ENCODE measurements at places on chromosomes 2 and 18. TPM values are rescaled to one million over a fixed set of nuclear protein-coding genes. Genes with fewer than 3 reads are reported as not detected.
A peak's percentile ranks its signal among the peaks of the same experiment; 100 is the strongest.

GRCh38 chr2:160493227-160494028 is at the start of gene RBMS1:
Gene RBMS1, minus strand, starts transcription at chr2:160493807. Its CDS starts 444 bp downstream, at chr2:160493363.
- DNase-seq: peak; percentile 79

MCM6 gene
- polyA plus RNA-seq: 70.4 TPM

- DNase-seq: no peak
These were observed 38.3 kb downstream of the ZEB2 start for GRCh38 chr2:144481666-144482065.

DNA sequence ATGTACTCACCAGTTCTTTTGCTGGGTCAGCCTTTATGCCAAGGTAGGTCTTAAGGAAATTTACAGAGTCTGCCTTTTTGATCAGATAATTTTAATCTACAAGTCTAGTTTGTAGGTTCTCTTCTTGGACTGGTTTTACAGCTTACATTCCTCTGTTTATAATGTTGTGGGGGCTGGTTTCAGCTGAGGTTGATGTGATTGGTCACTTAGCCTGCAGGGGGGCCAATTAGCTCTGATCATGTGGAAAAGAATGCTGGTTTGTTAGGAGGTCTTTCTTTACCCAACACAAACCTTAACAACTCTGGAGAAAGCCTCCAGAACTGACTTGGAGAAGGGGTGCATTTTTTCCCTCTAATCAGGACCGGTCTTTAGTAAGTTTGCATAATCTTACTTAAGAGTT is at the start of gene KCNJ13:
Gene KCNJ13, minus strand, starts transcription at position 131 of the 400 bp plus-strand sequence. CDS start 5,203 bp downstream, outside the sequence.
- DNase-seq: peak; percentile 44

DLGAP1 gene
- polyA plus RNA-seq: 5.0 TPM

- DNase-seq: no peak
These were observed 13.2 kb downstream of the TXNDC2 start for GRCh38 chr18:9898792-9899549.

DNA sequence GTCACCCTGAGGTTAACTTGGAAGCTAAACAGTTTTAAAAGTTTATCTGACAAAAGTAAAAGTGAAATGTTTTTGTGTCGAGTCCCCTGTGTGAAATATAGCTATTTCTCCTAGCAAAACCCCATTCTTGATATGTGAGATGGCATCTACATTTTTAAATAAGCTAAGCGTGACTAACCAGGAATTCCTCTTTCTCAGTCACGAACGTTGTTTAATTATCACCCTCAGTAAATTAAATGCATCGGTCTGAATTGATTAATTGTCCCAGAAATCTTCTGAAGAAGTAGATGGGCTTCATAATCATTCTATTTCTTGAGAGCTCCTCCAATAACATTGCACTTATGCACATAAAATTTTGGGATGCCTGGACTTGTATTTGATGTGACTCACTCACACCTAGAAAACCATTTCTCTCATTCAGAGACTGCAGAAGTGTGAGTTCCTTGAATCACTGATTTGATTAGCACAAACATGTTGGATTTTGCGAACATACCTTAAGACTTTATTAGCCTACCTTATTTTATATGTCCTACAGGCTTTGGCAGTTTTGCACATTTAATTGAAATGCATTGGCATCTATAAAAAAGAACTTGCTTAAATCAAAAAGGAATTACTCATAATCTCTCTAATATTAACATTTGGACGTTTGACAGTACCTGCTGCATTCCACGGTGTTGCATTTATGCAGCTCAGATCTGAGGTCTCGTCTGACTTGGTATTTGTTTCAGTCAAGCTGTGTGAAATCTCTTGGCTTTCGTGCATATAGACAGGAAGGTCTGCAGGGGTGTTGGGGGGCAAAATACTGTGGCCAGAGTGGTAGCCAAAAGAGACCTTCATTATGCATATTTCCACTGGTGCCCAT is 475.2 kb downstream of the EPHA4 start:
- no peak for DNase-seq

DNA sequence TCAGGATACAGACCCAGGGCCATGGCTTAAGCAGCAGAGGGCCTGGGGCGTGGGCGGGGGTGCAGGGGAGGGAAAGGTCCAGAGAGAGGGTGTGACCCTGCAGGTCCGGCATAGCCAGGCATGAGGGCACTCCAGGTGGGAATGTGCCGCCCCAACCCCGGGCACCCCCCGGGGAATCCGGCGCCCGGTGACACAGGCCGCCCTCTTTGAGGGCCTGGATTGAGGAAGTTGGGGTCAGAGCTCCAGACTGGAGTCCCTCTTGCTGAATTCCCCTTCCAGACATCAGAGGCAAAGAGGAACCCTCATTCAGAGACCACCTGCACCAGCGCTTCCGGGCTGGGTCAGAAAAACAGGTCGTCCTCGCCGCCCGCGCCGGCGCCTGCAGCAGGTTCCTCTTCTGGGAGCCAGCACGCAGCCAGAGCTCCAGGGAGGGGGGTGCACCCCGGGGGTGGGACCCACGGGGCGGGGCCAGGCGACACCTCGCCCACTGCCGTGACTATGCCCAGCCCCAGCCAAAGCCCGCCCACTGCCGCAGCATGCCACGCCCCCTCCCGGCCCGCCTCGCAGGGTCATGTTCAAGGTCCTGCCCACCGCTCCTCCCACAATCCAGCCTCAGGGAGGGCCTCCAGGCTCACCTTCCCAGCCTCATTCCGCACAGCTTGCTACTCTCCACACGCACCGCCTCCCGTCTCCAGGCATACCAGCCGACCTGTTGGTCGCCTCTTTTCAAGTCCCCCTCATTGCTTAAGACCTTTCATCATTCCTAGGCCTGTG is 98.3 kb upstream of the ID2 start:
- DNase-seq: peak; percentile 91

PHOSPHO2 gene
- polyA plus RNA-seq: 20.1 TPM

DNA sequence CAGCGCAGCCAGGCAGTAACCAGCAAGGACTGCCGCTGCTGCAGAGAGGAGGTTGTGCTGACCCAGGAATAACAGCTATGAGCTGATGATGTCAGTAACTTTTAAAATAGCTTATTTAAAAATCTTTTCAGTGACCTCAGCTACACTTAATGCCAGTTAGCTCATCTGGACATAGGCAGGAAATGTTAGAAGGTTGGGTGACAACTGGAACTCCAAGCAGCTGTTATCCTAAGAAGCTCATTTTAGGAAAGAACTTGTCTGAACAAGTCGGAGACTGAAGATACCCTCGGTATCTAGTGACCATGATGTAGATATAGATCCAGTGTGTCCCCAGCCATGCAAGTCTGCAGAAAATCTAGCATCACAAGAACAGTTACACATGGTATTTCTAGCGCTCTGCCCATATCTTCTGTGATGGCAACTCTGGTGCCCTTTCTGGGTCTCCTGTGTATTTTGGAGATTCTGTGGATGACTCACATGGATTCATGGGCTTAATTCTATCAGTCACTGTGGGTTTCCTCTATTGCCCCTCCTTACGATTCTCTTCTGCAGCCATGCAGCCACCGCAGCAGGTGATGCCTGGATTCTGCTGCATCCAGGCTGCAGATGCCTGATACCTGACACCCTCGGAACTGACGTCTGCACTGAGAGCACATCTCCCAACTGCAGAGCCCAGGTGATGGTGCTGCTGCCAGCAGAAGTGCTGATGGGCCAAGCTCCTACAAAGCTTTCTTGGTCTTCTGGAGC is 19.8 kb upstream of the PLEK start:
- DNase-seq: no peak

- DNase-seq: no peak
These were observed 508 bp upstream of the TUBA4B start for GRCh38 chr2:219252570-219252899.

GRCh38 chr2:44679990-44680389 is 261.5 kb upstream of the SIX3 start:
- DNase-seq: peak; percentile 39

DNA sequence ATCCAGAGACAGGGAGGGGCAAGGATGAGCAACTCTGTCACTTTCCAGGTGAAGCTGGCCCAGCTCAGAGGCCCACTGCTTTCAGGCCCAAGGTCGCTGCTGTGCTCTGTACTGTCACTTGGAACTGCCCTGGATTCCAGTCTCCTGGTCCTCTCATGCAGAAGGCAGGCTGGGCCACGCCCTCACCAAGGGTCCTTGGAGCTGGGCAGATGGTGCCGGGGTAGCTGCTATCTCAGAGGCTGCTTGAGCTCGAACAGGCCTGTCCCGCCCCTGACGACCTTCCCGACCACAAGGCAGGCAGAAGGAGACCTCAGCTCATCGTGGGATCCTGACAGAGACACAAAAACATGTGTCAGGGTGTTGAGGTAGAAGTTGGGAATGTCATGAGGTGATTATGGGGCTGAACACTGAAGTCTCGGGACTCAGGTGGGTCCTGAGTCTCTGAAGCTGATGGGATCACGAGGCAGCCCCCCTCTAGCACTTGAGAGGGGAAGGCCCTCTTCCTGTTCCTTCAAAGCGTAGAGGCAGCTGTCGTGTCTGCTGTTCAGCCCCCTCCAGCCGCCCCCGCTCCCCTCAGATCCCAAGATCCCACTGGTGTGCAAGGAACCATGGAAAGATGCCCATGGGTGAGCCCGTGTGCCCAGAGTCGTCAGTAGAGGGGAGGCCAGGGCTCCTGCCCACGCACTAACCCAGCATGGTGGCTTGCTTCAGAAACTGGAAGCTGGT is 78.3 kb downstream of the POLR1A start:
- DNase-seq: no peak

- no peak for DNase-seq
These were observed 26.9 kb downstream of the MGAT5 start for GRCh38 chr2:134280726-134281125.

- DNase-seq: no peak
These were observed 12.2 kb downstream of the DNAJB2 start for GRCh38 chr2:219291394-219291793.

ERMN gene
- polyA plus RNA-seq: 0.39 TPM

ASB18 gene
- not detected for polyA plus RNA-seq

DTNA gene
- 19.2 TPM for polyA plus RNA-seq

DNA sequence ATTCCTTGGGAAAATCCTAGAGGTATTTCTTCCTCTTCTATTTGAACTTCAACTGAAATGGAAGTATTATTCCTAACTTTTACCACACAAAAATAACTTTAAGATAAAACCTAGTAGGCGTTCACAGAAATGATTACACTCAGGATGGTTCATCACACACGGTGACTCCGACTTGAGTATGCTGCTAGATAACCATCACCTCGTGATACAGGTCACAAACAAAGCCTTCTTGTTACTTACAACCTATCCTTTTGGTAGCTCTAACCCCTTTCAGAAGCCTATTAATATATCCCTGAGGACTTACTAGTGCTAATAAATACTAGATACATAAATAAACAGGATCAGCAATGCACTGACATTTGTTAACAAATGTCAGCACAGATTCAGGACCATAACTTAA is 101.0 kb upstream of the DNER start:
- no peak for DNase-seq

DNA sequence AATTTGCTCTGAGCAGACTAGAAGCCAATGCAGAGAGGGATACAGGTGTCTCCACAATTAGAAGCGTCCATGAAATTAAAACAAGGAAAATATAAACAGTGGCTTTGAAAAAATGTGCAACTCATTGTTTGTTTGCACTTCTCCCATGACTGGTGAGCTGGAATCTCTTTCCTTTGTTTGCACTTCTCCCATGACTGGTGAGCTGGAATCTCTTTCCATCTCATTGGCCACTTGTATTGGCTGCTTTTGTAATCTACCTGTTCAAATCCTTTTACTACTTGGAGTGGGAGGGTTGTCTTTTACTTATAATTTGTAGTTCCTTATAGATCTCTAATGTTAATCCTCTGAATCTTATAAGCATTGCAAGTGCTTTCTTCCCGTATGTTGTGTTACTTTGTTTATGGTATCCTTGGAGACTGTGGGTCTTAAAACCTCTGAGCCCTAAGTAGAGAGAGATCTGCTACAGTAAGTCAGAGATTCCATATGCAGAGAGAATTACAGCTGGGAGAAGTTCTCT is 94.1 kb downstream of the RTN4 start:
- DNase-seq: no peak

- no peak for DNase-seq
These were observed 18.5 kb upstream of the SP140L start for GRCh38 chr2:230308402-230309000.

TAF1B gene
- polyA plus RNA-seq: 30.4 TPM

Measured in renal pelvis (tissue), 12 donors.